PC-9 (cell line): ENCODE measurements at places on chromosomes 11 and 22. TPM values are rescaled to one million over a fixed set of nuclear protein-coding genes. Genes with fewer than 3 reads are reported as not detected.

DNA sequence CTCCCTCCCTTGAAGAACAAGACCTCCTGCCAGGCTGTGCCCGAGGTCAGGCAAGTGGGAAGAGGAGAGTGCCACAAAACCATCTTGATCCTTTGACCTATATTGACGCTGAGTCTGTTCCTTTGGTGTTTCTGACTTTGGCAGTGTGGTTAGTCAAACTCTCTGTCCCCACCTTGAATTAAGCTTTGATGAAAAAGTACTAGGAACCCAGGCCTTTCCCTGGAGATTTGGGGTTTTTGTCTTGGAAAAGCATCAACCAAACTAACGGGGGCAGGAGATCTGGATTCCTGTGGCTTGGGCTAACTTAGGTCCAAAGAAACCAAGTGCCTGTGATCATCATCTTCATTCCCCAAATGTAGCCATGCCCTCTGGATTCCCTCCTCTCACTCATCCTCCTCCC lies 40.4 kb downstream of the ARFGAP2 start:
- no peak for DNase-seq

DNA sequence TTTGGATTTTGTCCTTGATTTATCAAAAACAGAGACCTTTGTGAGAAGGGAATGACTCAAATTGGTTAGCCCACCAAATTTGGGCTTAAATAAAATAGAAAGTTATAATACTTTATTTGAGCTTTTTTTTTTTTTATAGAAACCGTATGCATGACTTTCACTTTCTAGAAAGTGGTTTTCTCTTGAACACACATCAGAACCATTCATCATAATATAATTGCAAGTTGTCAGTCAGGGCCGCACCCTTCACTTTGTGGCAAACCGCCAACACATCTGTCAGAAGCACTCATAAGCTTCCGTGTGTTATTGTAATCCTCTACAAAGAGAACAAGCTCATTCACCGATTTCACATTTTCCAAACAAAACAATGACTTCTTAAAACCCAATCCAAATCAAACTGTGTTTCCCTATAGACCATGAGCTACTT lies 76.1 kb downstream of the SOX6 start:
- DNase-seq = no peak

DNA sequence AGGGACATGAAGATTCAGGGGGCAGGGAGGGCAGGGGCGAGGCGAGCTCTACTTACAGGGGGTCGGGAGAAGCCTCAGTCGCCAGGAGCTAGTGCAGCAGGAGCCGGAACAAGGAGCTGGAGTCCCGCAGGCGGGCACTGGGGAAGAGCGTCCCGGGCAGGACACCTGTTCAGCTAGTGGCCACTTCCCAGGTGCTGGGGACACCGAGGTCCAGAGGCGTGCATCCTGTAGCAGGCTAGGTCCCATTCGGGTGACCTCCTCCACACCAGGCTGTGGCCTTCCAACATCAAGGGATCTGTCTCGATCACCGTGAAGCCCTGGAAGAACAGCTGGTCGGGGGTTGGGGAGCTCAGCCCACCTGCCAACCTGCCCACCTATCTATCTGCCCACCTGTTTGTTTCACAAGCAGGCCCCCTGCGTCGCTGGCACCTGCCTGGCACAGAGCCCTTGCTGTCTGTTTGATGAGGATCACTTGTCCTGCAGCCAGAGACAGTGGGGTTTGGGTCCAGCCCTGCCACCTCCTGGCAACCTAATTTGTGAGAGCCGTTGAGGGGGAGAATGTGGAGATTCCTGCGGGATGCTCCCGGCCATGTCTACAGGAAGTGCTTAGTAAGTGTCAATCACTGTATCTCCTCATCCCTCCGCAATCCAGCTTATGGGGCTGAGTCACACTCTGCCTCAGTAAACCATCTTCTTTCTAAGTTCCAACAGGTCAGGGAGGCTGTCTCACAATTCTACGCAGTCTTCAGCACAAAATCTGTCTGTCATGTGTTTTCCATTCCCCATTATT lies 940.9 kb downstream of the BRD1 start:
- DNase-seq = no peak

GRCh38 chr11:44285756-44286155 lies 24.2 kb downstream of the ALX4 start:
- no peak for DNase-seq

- no peak for DNase-seq
These were observed 88.6 kb upstream of the DBX1 start for GRCh38 chr11:20248871-20249270.

- no peak for DNase-seq
These were observed 80.5 kb upstream of the LINC01488 start for GRCh38 chr11:69400771-69401590.

- DNase-seq = peak; percentile 84
These were observed 48.5 kb downstream of the APOL1 start for GRCh38 chr22:36301384-36301828.

GRCh38 chr22:37485395-37486223 lies 575 bp downstream of the MFNG start:
- no peak for DNase-seq

DNA sequence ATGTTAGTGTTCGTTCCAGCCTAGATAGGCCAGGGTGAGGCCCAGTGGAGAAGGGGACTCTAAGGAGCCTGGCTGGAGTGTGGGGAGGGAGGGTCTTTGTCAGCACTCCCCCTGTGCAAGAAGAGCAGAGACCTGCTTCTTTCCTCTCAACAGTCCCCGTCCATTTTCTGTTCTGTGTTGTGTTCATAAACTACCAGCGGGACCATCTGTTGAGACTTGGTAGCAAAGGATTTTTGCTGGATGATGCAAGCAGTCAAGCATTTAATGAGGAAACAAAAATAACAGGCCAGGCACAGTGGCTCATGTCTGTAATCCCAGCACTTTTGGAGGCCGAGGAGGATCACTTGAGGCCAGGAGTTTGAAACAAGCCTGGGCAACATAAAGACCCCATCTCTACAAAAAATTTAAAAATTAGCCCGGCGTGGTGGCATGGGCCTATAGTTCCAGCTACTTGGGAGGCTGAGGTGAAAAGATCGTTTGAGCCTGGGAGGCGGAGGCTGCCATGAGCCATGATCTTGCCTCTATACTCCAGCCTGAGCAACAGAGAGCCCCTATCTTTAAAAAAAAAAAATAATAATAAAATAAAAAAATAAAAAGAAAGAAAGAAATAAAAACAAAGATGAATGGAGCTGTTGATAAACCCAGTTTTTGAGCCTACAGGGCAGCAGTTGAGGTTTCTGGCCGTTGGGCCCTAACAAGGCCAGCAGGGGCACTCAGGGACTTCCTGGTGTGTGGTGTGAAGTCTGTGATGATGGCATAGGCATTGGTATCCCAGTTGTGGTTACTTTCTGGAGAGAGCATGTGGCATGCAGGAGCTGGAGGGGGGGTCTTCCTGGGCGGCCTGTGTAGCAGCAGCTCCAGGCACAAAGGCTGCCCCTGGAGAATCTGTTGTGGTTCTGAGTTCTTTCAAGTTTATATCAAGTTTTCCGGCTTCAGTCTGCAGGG lies 1.7 kb upstream of the TXNRD2 start:
- no peak for DNase-seq

GRCh38 chr22:28911777-28912669 lies 28.7 kb downstream of the ZNRF3 start:
- no peak for DNase-seq

DNA sequence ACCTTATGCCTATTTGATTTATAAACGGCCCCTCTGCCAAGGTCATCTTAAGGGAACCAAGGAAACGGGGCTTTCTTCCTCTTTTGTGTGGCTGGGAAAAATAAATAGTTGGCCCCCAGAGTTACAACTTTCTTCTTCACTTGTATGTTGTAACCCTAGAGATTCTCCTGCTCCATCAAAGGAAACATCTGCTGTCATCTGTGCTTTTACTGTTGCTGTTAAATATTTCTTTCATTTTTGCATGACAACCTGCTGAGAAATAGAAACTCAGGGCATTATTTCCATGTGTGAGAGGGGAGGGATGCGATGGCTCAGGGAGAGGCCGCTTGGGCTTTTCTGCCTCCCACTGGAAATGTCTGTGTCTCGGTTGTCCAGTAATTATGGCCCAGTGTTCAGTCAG lies 21.8 kb upstream of the CDC42EP2 start:
- DNase-seq = no peak

DNA sequence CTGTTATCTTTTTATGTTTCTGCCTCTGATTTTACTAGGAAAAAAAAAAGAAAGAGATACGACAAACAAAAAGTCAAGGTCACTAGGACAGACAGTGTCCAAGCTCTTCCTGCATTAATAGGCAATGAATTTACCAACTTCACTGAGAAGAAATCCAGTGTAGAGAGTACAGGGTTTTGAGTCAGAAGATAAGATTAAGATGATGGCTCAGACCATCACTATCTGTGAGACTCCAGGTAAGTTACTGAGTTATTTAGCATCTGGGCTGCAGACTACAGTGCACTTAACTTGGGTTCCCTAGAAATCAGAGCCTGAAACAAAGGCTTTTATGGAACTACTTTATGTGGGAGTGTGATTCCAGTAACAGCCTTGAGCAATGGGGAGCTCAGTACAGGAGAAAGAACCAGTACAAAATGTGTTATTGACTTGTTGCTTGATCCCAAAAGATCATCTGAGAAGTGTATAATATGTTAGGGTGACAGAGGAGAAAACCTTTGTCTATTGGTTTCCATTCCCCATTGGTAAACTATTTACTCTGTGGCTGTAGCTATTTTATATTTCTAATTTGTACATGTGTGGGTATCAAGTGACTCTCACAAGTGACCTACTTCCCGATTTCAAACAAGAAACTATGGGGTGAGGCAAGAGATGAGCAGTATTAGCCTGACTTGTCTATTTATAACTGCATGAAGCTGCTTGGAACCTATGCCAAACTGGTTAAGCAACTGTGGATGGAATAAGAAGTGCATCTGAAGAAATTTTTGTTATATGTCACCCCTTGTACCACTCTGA lies 395.8 kb downstream of the RAB38 start:
- no peak for DNase-seq

DNA sequence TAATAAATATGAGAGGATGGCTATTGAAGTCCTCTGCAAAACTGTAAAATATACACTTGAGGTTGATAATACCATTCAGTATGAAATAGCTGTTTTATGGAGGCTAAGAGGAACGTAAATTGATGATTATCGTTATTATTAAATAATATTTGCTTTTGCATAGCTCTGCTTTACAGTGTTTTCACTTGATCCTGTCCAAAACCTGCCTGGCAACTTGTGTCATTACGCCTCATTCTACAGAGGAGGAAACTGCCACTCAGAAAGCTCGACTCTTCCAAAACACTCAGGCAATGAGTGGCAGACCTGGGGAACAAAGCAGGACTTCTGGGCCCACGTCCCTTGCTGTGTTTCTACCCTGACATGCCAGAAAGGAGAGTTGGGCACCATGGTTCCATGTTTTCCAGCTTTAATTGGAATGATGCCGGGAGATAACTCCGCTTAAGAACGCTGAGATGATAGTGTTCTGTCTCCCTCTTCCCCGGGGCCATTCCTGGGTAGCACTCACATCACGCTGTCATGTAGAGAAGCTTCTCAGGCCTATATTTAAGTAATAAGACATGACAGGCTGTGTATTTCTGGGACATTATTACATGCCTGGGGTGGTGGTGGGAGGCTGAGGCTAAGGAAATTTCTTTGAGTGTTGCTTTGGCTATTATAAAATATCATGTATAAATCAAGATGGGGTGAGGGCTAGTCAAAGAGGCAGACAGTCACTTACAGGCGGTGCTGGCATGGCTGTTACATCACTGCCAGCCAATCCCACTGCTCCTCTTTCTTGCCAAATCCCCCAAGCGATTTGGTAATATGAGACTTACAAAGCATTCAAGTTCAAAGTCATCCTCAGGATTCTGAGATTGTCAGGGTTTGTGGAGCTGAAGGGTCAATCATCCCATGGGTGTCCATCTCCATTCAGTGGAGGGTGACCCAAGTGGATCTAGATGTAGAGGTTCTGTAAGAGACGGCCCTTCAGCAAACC lies 501.7 kb downstream of the INSC start:
- DNase-seq = no peak

DNA sequence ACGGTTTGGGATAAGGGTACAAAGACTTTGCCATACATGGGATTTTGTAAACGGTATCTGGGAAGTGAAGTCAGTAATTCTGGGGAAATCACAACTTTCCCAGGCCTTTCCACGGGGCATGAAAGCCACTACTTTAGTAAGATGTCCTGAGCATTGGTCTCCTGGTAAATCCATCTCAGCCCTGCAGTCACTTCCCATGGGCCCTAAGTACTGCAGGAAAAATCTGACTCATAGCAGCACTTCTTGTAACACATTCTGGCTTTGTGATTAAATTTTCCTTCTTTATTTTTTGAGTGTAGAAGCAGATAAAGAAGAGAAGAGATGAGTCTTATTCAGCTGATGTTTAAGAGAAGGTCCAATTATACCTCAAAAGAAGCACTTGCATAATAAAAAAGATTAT lies 67.6 kb downstream of the BLID start:
- no peak for DNase-seq

- DNase-seq = no peak
These were observed 413.4 kb downstream of the MN1 start for GRCh38 chr22:27388090-27388600.

DNA sequence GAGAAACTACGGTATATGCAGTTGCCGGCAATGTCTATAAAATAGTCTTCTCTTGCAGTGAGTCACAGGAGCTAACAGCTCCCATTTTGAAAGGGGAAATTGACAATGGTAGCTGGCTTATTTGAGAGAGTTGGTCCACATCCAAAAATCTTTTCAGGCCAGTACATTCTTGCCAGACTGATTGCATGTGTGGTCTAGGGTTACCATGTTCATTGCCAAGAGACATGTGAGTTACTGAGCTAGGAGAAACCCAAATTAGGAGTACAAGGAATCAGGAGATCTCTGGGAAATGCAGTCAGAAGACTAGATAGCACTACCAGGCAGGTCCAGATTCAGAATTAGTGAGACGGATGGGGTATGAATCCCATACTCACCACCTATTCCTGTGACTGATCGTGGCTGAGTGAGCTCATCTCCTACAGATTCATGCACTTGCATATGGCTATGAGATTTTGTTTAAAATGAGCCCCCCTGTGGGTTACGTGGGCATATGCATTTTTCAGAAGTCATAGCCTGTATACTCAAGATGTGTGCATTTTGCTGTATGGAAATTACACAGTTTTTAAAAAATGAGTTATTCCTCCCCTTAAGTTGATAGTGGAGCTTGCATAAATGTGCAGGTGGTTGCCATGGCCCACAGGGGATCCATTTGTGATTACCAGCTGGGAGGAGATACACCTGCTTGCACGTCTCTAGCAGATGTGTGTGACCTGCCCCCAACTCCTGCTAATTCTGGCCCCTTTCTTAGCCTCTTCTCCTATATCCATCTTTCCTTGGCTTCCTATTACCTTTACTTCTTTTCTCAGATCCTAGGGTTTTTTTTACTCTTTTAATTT lies 102.7 kb downstream of the COMMD9 start:
- no peak for DNase-seq

GRCh38 chr11:133934599-133935550 lies 21.9 kb downstream of the IGSF9B start:
- DNase-seq = no peak

GRCh38 chr11:117716521-117717440 lies 80.2 kb downstream of the DSCAML1 start:
- no peak for DNase-seq

GRCh38 chr11:76543006-76543703 lies 98.3 kb downstream of the EMSY start:
- DNase-seq = no peak

GRCh38 chr11:27722117-27722952 lies 22.1 kb upstream of the BDNF start:
- DNase-seq = peak; percentile 18

The MMP8 gene
- not detected in 2 replicates for total RNA-seq

The KCNK4 gene
- 0.53 and 0.57 TPM in 2 replicates for total RNA-seq

The RDX gene
- 143 and 196 TPM in 2 replicates for total RNA-seq

The CHRM4 gene
- 0.31 TPM in 1 of 2 replicates, not detected in the other for total RNA-seq

The LAYN gene
- 19.9 and 22.2 TPM in 2 replicates for total RNA-seq

The MRGPRF gene
- 0.35 and 0.50 TPM in 2 replicates for total RNA-seq

The SYNGR1 gene
- total RNA-seq = 12.0 and 19.1 TPM in 2 replicates

The HRAS gene
- total RNA-seq = 47.2 and 47.5 TPM in 2 replicates

The KDELR3 gene
- total RNA-seq = 15.5 and 18.9 TPM in 2 replicates

The BDNF gene
- total RNA-seq = 5.4 TPM in 2 replicates
